ENCODE measurements at places on chromosomes 13 and 19.

GRCh38 chr13:44212633-44213396, 160.8 kb upstream of the SERP2 start:
- no peak overlapping the region for H3K27ac ChIP-seq
- DNase-seq = no peak
- H3K4me1 ChIP-seq = no peaks in the 10 kb centered on the region

DNA sequence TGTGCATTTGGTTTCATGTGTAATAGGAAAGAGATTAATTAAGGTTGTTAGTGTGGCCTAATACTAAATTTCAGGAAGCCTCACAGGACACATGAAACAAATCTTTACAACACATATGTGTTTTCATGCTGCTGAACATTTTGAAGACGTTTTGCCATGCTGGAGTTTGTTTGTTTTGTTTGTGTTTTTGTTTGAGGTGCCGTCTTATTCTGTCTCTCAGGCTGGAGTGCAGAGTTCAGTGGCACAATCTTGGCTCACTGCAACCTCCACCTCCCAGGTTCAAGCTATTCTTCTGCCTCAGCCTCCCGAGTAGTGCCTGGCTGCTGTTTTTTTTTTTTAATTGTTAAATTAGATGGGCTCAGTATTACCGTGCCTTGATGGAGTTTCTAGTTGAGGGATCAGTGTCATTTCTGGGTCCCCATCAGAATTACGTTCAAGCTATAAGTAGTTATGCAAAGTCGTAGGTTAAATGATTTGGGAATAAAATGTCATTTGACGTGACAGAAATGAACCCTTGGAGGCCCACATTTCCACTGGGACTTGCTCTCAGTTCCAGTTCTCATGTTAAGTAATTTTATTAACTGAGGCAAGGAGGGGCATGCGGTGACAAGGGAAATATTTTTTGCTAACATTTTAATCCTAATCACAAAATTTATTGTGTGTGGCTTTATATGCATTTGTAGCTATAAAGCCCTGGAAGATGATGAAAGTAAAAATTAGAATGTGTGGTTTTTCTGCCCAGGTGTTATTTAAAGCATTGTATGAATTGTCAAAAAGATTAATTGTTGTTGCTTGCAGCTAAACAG, 196.9 kb downstream of the TM9SF2 start:
- H3K4me3 ChIP-seq = no peak overlapping the region
- H3K27me3 ChIP-seq = no peaks in the 10 kb centered on the region
- H3K27ac ChIP-seq = no peak overlapping the region

DNA sequence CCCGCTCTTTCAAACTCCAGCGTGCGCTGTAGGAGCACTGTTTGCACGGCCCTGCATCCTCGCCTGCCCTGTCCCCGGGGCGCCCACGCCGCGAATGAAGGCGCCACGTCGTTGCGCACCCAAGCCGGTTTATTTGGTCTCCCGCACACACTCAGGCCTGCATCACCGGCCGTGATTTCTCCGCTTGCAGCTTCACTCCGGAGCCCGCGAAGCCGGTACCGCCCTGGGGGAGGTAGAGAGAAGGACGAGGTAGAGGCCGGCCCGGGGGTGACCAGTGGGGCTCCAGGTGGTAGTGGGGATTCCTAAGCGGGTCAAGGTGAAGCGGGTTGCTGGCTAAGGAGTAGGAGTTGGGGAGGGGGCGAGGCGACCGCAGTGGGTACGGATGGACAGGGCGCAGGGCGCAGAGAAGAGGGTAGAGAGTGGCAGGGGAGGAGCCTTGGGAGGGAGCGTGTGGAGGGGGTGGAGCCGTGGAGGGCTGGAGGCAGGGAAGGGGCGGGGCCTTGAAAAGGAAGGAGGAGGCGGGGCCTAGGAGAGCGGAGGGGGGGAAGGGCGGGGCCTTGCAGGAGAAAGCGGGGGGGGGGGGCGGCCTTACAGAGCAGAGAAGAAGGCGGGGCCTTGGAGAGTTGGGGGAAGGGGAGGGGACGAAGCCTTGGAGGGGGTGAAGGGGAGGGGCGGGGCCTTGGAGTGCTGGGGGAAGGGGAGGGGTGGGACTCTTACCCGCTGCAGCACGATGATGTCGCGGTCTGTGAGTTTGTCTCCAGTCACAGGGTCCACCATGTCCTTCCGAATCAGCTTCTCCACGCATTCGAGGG, 24.6 kb downstream of the NOSIP start:
- H3K27me3 ChIP-seq = no peaks in the 10 kb centered on the region
- DNase-seq = no peak
- H3K4me1 ChIP-seq = no peaks in the 10 kb centered on the region
- H3K36me3 ChIP-seq = peaks cover 49% of the 10 kb centered on the region

DNA sequence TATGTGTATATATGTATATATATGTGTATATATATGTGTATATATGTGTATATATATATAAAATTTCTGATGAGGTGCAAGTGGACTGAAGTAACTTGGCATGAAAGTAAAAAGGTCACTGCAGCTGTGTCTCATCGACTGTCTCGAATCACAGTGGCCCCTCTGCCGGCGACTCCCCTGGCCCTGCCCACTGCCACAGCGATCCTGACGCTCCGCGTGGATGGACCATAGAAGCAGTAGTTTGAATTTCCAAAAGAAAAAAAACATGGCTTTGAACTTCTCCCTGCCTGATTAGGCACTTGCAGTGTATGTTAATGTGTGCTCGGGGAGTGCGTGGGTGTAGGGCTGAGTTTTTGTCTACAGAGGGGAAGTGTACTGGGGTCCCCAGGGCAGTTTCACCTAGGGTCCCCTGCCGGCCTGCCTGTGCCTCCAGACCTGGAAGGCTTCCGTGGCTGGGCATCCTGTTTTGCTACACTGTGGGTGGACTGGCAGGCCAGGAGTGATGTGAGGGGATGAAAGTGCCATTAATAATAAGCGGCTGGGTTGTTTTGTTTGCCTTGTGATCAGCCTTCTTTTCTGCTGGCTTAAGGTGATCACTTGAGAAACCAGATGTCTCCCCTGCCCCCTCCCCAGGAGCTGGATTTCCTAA, 10.8 kb downstream of the ZIC5 start:
- peaks cover 4% of the 10 kb centered on the region for H3K36me3 ChIP-seq
- H3K4me1 ChIP-seq = no peaks in the 10 kb centered on the region
- H3K27ac ChIP-seq = no peak overlapping the region

- no peak overlapping the region for H3K27ac ChIP-seq
- H3K27me3 ChIP-seq = no peaks in the 10 kb centered on the region
Observed at GRCh38 chr13:26476111-26476781, 81.2 kb upstream of the WASF3 start.
